ENCODE measurements at places on chromosomes 16 and 17.

DNA sequence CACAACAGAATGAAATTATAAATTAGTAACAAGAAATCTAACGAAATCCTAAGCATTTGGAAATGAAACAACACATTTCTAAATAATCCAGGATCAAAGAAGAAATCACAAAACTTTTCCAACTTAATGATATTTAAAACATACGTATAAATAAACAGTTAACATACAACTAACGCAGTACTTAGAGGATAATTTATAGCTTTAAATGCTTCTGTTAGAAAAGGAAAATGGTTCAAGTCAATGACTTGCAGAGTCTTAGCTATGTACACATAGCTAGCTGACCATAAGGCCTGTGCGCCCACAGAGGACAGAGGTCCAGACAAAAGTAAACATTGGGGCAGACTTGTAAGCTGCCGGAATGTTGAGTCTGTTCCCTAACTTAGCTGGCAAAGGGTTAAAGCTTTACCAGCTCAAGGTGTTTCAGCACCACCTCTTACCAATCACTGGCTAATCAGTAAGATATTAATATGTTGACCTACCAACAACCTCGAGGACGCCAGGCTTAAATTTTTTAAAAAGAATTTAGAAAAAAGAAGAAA, 84.6 kb downstream of the PARN start:
- no peak for DNase-seq

DNA sequence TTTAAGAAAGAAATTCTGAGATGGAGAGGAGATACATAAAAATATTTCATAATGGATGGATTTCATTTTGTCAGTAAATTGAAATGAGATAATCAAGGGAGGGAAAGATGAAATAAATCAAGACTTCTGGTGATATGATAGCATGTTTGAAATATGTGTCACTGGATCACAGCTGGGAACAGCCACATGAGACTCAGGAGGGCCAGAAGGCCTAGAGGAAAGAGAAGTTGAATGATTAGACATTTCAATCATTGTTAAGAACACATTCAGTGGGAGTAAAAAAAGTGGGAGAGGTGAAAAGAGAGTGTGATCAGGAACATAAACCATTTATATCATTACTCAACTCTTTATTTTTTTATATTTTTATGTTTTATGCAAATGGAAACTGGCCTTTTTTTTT, 933.4 kb downstream of the KCNJ2 start:
- no peak for DNase-seq

GRCh38 chr17:42431758-42432161, 8.7 kb upstream of the CAVIN1 start:
- no peak for DNase-seq

DNA sequence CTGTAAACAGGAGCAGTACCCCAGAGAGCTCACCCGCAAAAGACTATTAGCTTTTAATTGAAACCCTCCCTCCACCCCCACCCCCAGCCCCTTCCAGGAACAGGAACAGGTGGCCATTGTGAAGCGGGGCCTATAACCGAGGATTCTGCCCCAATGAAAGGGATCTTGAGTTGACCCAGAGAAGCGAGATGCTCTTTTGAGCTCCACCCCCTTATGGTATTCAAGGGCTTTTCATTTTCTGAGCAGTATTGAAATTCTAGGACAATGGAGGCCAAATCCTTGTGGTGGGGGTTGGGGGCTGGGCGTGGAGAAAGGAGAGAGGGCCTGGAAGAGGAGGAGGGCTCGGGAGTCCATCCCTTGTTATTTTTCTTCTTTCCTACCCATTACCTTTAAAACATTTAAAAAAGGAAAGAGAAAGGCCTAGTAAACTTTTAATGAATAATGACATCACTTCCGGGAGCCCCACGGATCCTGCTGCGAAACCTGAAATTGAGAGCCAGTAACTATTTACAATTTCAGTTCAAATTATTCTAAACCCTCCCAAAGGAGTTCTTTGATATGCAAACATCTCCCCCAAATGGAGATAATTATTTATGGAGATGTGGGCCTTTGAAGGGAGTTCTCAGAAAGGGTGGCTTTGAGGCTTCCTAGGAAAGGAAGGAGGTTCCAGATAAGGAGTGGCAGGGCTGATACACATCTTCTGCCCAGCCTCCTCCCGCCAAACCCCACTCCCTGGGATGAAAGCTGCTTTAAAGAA, 30.5 kb downstream of the HS3ST3B1 start:
- DNase-seq: no peak

- no peak for DNase-seq
Observed at GRCh38 chr16:72481419-72481818, 309.5 kb upstream of the PMFBP1 start.

GRCh38 chr16:17166095-17166494, 304.7 kb downstream of the XYLT1 start:
- no peak for DNase-seq

GRCh38 chr16:83969771-83970429, 1.9 kb downstream of the NECAB2 start:
- no peak for DNase-seq

- no peak for DNase-seq
Observed at GRCh38 chr17:4815043-4815675, 8.2 kb downstream of the PLD2 start.

- DNase-seq: no peak
Observed at GRCh38 chr16:50526249-50526648, 21.9 kb upstream of the NKD1 start.

DNA sequence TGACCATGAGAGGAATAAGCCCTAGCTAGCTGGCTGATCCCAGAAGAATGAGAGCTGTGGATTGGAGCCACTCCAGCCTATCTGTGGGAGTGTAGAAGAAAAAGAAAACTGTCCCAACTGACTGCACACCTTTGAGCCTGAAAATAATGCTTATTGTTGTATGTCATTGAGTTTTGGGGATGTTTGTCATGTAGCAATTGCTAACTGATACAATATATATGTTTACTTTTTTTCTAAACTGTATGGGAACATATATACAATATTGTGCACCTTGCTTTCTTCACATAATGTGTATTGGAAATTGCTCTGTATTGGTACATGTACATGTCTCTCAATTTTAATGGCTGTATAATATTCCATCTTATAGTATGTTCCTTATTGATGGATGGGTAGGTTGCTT, 124.0 kb upstream of the NLRP1 start:
- DNase-seq: no peak

DNA sequence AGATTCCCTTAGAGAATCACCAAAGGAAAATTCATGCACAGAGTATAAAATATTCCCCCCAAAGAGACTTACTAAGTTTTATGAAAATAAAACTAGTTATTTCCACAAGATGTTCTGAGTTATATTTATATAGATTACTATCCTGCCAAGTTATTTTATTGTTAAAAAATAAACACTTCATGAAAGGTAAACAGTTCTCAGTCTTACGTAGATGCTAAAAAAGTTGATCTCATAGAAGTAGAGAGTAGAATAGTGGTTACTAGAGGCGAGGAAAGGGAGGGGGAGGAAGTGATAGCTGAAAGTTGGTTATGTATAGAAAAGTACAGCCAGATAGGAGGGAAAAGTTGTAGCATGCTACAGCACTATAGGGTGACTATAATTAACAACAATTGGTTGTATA, 65.2 kb downstream of the USP32 start:
- no peak for DNase-seq

- no peak for DNase-seq
Observed at GRCh38 chr16:65118871-65119270, 3.0 kb downstream of the CDH11 start.

DNA sequence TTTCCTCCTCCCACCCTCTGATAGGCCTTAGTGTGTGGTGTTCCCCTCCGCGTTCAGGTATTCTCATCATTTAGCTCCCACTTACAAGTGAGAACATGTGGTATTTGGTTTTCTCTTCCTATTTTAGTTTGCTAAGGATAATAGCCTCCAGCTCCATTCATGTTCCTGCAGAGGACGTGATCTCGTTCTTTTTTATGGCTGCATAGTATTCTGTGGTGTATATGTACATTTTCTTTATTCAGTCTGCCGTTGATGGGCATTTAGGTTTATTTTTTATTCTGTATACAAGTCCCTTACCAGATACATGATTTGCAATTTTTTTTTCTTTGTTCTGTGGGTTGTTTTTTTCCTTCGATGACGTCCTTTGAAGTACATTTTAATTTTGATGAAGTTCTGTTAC, 18.8 kb upstream of the CDK5R1 start:
- no peak for DNase-seq

DNA sequence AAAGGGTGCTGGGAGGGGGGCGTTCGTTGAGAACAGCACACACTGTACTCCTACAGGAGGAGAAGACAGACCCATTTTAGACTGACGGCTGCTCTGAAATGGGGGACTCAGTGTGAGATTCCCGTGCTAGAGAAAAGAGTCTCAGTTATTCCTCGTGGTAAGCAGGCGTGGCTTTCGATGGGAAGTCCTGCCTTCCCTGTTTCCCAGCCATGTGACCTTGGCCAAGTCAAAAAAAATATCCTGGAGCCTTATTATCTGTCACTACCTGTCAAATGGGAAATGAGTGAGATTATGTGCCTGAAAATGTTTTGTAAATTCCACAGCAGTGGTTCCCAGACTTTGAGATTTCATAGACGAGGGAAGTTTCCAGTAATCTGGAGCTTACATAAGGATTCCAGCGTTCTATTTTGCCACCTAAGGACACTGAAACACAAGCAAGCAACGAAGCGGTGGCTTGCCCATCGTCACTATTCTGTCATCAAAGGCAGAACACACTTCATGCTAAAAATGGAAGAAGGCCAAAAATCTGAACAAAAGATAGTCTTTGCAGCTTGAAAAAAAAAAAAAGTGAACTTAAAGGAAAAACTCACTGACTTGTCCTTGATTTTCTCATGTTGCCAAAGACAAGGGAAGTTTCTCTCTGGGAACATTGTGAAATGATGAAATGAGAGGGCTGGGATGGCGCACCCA, 253.4 kb upstream of the RPL38 start:
- no peak for DNase-seq

- no peak for DNase-seq
Observed at GRCh38 chr16:80519189-80519588, 21.6 kb upstream of the DYNLRB2 start.

GRCh38 chr17:78268191-78268874, 36.9 kb downstream of the TMEM235 start:
- no peak for DNase-seq

- no peak for DNase-seq
Observed at GRCh38 chr17:21001111-21001812, 41.5 kb downstream of the USP22 start.

DNA sequence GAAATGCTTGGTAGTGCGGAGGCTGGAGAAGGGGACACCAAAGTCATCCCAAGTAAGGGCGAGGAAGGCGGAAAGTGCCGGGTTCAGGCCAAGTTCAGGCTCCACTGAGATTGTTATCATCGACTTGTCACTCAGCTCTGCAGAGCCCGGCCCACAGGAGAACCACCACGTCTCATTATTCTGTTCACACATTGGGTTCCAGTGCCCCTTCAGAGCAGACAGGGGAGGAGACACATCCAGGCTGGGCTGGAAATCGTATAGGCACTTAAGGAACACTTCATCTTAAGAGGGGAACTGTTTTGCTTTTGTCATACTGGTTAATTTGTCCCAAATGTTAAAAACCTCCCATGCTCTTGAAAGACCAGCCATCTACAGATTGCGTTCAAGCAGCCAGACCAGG, 118.3 kb upstream of the ADAMTS18 start:
- no peak for DNase-seq

DNA sequence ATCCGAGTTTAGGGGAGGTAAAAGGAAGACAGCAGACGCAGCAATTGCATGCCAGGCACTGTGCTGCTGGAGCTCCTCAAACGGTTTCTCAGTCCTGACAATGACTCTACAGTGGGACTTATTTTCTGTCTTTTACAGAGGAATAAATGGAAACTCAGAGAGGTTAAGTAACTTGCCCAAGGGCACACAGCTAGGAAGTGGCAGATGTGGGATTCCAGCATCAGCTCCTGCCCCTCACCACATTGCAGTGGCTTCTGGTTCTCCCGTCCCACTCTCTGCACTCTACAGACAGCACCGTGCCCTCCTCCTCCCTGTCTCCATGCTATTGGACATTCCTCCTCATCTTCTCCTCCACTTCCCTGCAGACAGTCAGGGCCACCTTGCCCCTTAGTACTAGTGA, 74.2 kb upstream of the KSR1 start:
- no peak for DNase-seq

GRCh38 chr17:46170639-46171429, 22.4 kb downstream of the KANSL1 start:
- DNase-seq: no peak

DNA sequence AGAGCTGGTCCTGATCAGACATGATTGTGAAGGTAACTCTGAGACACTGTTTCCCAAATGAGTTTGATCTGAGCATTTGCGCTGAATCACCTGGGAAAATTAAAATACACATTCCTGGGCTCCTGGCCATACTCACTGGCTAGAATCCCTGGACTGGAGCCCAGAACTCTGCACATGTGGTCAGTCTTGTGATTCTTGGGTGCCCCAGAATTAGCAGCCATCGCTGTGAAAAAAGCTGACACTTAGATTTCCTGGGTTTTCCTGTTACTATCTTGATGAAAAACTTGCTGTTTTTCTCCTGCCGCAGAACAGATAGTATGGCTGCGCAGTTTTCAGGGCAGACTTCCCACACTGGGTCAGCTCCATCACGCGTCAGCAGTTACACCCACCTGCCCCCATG, 24.6 kb downstream of the NECAB2 start:
- DNase-seq: no peak
